ENCODE measurements at places on chromosomes 2 and 18. TPM values are rescaled to one million over a fixed set of nuclear protein-coding genes. Genes with fewer than 3 reads are reported as not detected.

DNA sequence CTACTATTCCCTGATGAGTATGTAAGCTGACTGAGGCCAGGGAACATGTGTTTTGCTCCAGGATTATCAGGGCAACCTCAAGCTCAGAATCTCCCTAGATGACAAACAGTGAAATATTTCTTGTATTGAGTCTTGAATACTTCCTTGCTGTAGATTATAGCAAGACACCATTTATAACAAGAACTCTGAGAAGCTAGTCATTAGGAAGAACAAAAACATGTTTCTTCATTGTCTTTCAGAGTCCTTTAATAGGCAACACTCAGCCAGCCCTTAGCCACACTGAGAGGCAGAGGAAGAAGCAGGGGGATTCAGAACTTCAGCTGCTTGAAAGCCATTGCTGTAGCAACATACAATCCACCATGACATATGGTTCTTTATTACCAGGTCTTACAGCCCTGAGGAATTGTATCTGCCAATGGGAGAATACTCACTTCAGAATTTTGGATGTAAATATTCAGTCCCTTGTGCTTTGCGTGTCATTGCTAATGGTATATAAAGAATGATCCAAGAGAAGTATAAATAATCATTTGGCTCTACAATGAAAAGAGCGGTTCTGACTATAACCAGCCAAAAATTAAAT is 117.5 kb upstream of the NCKAP5 start:
- DNase-seq = no peak

Gene IMPACT
- total RNA-seq = 17.8 TPM

GRCh38 chr2:69299772-69300516 is 87.1 kb downstream of the GFPT1 start:
- DNase-seq = no peak

DNA sequence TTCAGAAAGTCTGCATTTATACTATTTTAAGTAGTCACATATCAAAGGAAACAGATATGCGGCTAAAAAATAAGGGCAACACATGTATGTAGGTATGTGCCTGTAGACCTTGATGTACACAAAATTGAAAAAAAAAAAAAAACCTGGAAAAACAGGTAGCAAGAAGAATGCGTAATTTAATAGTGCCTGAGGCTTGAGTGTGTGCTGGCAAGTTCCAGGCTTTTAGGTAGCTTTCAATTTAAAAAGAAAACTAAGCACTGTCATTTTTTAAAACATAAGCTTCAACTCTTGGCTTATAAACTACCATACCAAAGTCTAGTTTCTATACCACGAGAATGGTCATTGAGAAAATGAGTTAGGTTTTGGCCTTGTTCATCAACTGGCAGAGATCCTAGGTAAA is 72.3 kb downstream of the OTX1 start:
- no peak for DNase-seq

Gene KIAA2012
- total RNA-seq = 0.09 TPM

GRCh38 chr2:1697601-1698000 is 46.7 kb downstream of the PXDN start:
- DNase-seq = no peak

- DNase-seq = no peak
These were observed 30.9 kb upstream of the ICOS start for GRCh38 chr2:203905656-203906055.

DNA sequence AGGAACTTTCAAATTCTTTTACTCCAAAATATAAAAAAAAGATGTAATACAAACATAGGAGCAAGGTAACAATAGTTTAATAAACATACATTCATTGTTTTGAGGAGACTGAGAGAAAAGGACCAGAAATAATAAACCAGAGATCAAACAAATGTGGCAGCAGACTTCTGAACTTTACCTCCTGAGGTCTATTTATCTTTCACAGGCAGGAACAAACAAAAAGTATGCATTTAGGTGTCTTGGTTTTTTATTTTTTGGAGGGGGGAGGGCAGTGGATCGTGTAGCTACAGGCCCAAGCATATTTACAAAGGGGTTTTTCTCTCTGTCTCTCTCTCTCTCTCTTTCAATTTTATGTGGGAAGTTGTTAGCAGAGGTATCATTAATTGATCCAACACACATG is 5.6 kb downstream of the PPP4R1 start:
- DNase-seq = no peak

DNA sequence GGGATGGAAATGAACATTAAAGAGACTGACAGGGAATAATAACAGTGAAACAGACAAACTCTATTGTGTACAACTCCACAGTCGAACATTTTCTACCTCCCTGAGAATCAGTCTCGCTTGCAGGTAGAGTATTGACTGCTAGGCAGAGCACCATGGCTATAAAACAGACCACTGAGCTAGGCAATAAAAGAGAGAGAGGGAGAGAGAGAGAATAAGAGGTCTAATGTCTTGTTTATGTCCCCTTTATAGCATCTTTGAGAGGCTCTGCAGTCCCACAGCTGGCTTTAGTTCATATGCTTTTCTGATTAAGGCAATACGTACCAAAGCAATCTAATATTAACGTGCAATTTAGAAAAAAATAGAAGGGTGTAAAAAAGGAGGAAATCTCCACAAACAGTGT is 652.6 kb downstream of the NRXN1 start:
- no peak for DNase-seq

DNA sequence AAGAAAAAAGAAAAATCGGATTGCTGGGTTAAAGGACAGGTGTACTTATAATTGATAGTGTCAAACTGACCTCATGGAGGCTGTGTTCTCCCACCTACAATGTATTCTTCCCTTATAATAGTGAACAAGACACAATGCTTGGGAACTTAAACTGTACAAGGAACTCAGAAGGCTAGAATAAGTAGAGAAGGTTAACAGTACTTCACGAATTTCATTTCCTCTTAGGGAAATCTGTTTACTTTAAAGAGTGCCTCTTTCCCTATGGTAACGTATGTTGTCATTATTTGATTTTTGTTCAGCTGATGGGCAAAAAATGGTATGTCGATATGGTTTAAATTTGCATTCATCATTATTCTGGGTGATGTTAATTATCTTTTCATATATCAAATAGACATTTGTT is 9.2 kb upstream of the HK2 start:
- DNase-seq = no peak

Gene SULT1C2
- total RNA-seq = not detected

- no peak for DNase-seq
These were observed 30.1 kb upstream of the CTAGE1 start for GRCh38 chr18:22447792-22448191.

Gene MFSD2B
- total RNA-seq = not detected

DNA sequence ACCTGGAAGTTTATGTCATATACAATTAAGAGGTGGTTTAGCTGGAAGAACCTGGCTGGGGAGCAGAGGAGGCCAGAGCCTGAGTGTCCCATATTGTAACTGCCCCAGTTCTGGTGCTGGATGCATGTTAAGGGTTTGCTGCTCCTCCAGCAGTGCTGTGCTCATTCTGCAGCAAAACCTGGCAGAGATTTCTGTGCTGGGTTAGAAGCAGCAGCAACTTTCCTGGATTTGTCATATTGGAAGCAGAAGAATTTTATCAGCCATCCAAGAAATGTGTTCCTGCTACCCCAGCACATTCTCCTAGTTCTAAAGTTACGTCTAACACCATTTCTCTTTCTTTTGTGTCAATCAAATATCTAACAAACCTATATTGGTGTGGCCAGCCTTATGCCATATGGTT is 284.1 kb downstream of the TDRD15 start:
- DNase-seq = no peak

GRCh38 chr2:224469374-224469964 is 67.6 kb upstream of the FAM124B start:
- no peak for DNase-seq

Gene HOXD8
- 7.2 TPM for total RNA-seq

Gene LOXHD1
- total RNA-seq = 4.0 TPM

DNA sequence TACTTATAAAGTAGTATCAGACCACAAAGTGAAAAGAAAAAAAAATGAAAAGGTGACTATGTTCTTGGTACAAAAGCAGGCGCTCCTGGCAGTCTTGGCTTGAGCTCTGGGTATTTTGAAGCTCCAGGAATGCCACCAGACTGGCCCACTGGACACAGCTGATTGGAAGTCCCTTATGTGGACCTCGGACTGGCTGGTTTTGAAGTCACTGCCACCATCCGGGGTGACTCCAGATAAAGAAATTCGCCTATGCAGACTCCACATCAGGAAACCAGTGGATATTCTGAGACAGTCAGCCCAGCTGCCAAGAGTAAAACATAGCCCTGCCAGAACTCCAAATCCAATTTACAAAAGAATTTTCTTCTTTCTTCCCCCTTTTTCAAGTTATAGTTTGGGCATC is 28.0 kb downstream of the ACKR3 start:
- DNase-seq = no peak

Gene VWA3B
- total RNA-seq = 0.32 TPM

DNA sequence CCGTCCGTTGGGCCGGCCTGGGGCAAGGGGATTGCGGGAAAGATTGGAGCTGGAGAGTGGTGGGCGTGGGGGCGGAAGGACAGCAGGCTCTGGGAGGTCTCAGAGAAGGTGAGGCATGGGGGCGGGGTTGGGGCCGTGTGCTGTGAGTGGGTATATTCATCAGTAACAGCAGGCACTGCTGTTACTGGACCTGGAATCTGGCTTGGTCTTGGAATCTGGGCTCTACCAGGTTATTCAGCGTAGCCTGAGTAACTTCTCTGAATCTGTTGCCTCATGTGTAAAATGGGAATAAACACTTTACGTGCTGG is 435 bp downstream of the RNF181 start:
- no peak for DNase-seq

Measured in omental fat pad (tissue), 4 donors.